ENCODE measurements at places on chromosomes 6 and 20.

DNA sequence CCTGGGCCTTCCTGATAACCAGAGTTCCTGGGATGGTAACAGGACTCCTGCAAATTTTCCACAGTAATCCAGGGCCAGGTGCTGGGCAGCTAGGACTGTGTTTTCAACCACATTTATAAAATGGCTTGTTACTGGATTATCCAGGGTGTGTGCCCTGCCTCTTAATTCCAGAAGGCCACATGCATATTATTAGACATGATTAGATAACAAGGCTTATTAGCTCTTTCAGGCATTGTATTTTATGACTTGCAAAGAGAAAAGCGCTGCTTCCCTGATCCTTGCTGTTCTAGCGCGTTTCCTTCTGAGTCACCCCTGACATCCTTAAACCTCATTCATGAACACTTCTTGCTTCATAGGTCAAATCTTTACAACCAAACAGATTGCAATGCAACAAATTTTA lies 208.6 kb downstream of the UST start:
- DNase-seq, result no peak
- H3K4me1 ChIP-seq, result no peaks in the 10 kb centered on the region
- peaks cover 8% of the 10 kb centered on the region for H3K36me3 ChIP-seq
- no peaks in the 10 kb centered on the region for H3K27me3 ChIP-seq

DNA sequence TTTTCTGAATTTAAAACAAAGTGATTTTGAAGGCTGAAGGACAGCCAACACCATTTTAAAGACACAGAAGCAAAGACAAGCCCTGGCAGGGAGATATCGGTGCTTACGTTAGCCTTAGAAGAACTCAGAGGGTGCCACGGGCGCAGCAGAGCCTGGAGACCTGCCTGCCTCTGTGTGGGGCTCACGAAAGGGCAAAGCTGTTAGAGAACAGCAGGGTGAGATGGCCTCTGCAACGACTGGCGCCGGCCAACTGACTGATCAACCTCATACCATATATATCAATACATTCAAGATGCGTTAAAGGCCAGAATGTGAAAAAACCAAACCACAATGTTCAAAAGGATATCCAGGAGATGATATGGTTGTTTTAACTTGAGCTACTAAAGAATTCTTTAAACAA lies 151.0 kb upstream of the RPS6KA2 start:
- no peak overlapping the region for H3K27ac ChIP-seq
- no peaks in the 10 kb centered on the region for H3K4me1 ChIP-seq
- no peak for DNase-seq
- peaks cover 9% of the 10 kb centered on the region for H3K27me3 ChIP-seq

GRCh38 chr6:157779705-157780604 lies 43.1 kb upstream of the SNX9 start:
- no peak overlapping the region for H3K4me3 ChIP-seq
- DNase-seq, result no peak
- H3K36me3 ChIP-seq, result no peaks in the 10 kb centered on the region
- no peaks in the 10 kb centered on the region for H3K27me3 ChIP-seq
- no peak overlapping the region for H3K27ac ChIP-seq

- H3K27ac ChIP-seq, result no peak overlapping the region
- H3K4me1 ChIP-seq, result no peaks in the 10 kb centered on the region
- no peak for DNase-seq
- no peaks in the 10 kb centered on the region for H3K27me3 ChIP-seq
- H3K4me3 ChIP-seq, result no peak overlapping the region
Observed at GRCh38 chr6:24545691-24546090, 50.9 kb downstream of the ALDH5A1 start.

GRCh38 chr6:77447254-77447653 lies 16.0 kb downstream of the HTR1B start:
- H3K4me3 ChIP-seq, result no peak overlapping the region
- H3K27ac ChIP-seq, result no peak overlapping the region
- no peak for DNase-seq

DNA sequence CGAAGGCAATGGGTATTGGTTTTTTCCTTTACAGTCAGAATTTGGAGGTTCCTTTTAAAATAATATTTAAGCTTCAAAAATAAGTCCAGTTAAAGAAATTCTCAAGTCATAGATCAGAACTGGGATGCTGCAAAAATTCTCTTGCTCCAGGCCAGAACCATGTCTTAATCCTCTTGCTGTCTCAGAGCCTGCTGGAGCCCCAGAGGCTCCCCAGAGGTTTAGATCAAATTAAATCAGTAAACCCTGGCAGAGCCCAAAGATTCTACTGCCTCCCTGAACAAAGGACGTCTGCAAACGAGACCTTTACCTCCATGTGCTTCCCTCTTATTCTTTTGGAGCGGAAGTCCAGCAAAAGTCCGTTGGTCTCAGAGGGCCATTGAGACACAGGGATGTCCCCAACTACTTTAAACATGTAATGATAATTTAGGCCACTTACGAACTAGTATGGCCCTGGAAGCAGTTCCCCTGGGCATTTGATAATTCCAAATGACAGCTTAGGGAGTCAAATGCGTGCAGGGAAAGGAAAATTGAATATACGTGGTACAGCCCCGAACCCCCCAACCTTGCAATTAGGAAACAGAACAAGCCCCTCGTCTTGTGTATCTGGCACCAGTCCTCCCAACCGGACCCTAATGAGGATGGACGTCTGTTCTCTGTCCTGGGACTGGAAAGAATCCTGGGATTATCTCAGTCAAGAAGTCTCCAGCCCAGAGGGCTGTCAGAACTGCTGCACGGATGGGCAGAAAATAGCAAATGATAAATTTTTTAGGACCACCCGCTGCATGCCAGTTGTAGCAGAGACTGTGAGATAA lies 31.5 kb downstream of the SULF2 start:
- no peak overlapping the region for H3K4me3 ChIP-seq
- no peak for DNase-seq
- no peaks in the 10 kb centered on the region for H3K27me3 ChIP-seq
- peaks cover 10% of the 10 kb centered on the region for H3K36me3 ChIP-seq

DNA sequence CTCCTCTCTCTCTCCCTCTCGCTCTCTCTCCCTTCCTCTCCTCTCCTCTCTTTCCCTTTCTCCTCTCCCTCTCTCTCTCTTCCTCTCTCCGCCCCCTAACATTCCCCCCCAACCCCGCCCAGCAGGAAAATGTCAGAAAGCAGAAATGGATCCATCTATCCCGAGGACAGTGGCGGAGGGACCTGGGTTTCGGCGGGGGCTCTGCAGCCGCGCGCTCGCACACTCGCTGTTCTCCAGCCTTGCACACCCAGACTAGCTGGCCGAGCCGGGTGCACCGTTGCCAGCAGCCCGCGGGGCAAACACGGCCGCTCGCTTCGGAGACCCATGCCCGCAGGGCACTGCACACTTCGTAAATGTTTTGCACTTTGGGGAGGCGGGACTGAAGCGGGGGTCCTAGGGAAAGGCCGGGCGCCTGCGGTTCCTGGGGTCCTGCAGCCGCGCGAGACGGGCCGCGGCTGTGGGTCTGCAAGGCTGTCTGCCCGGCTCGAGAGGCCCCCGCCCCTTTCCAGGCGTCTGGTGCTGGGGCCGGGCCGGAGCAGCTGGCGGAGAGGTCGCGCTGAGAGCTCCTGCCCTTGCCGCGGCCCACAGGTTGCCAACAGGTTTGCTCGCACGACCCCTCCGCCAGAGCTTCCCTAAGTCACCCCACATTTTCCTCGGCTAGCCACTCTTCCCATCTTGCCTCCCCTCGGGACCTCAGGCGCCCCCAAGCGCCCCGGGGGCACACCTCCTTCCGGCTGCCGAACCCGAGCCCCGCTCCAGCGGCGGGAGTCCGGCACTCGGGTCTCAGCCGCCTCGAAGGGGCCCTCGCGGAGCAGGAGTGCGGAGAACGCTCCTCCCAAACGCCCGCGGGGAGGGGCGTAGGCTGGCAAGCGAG lies 818 bp upstream of the MDGA1 start:
- peaks cover 29% of the 10 kb centered on the region for H3K4me1 ChIP-seq
- H3K27me3 ChIP-seq, result no peaks in the 10 kb centered on the region
- H3K4me3 ChIP-seq, result peak overlapping the region; percentile 70
